ENCODE measurements at places on chromosomes 7 and 10.

DNA sequence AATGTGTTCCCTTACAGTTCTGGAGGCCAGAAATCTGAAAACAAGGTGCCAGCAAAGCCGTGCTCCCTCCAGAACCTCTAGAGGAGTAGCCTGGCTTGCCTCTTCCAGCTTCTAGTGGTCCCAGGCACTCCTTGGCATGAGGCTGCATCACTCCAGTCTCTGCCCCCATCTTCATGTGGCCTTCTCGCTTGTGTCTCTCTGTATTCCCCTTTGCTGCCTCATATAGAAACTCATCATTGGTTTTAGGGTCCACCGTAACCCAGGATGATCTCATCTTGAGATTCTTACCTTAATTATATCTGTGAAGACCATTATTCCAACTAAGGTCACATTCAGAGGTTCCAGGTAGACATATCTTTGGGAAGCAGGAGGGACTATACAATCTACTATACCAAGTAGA is 182.4 kb downstream of the SKIDA1 start:
- DNase-seq, result no peak

DNA sequence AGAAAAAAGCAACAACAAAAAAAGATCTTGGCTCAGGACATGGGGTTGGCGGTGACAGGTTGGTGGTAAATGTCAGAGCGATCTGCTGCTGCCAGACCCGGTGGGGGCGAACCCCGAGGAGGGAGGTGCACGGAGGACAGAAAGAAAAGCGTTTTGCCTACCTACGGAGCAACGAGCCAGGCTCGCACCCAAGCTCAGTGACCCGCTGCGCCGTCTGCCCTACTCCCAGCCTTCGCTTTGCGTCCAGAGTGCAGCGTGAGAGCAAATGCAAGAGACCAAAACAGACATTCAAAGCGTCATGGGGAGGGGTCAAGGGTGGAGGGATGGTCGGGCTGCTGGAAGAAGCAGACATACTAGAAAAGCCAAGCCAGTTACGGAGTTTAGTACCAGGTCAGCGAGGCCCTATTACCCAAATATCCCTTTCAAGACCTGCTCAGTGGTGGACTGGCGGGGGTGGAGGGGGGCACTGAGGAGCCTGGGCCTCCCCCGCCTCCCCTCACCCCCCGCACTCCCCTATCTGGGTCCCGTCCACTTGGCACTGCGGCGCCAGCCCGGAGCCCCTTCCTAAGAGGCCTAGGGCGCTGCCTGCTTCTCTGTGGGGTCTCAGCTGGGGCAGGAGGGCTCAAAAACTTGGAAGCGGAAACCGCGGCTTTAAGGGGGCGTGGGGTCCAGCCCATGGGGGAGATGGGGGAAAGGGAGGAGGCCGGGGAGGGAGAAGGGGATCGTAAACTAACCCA is 66.9 kb downstream of the SLC29A4 start:
- no peak for DNase-seq

GRCh38 chr10:94546049-94546900 is 687 bp downstream of the HELLS start:
- DNase-seq, result peak; percentile 13

- DNase-seq, result peak; percentile 22
Observed at GRCh38 chr10:96377816-96378294, 19.1 kb upstream of the OPALIN start.

DNA sequence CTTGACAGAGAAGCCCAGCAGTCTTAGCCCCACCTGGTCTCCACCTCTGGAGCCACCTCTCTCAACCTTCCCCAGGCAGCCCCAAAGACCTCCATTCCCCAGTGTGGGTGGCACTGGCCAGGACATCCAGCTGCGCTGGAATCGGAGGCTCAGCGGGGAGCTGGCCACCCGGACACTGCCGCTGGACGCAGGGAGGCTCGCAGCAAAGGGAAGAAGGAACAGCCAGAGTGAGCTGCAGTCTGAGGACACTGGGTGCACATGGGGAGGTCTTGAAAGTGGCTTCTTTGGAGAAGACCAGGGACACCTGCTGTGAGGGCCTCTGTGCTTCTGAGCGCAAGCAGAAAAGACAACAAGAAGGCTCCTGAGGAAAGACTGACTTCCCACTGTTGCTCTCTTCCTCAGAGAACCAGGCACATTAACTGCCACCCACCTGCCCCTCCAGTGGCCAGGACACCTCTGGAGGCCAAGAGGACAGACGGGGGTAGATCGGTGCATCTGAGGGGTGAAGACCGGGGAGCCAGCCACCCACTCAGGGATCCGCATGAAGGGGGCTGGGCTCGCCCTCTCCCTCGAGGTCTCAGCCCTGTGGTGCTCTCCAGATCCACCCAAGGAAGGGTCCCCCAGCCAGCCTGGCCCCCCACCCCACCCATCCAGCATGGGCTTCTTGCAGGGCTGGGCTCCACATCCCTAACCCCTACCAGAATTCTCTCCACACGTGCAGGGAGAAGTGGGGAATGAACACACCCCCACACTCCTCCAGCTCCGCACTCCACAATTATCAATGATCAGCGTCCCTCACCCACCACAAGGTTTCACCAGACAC is 1.8 kb downstream of the CAMK2B start:
- DNase-seq, result no peak

GRCh38 chr10:43399320-43400310 is 9.4 kb downstream of the HNRNPF start:
- peak; percentile 53 for DNase-seq

GRCh38 chr10:4080225-4080805 is 295.3 kb upstream of the KLF6 start:
- DNase-seq, result no peak

DNA sequence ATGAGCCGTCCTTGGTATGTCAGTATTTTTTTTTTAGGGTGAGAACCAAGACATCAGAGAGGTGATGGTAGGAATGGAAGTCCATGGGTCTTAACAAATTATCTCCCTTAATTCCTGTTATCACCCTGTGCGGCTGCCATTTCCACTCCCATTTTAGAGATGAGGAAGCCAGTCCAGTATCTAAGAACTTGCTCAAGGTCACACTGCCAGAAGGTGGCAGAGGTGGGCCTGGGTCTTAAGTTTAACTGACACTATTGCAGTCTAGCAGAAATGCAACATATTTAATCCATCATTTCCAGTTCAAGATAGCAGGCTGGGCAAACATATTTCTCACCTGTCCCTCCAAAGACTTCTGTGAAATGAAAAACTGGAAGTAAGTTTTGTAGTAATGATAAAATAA is 108.3 kb downstream of the GLI3 start:
- DNase-seq, result peak; percentile 28

GRCh38 chr7:3915337-3915878 is 614.4 kb downstream of the SDK1 start:
- DNase-seq, result no peak

- DNase-seq, result peak; percentile 30
Observed at GRCh38 chr7:80070391-80070790, 64.2 kb upstream of the GNAI1 start.

DNA sequence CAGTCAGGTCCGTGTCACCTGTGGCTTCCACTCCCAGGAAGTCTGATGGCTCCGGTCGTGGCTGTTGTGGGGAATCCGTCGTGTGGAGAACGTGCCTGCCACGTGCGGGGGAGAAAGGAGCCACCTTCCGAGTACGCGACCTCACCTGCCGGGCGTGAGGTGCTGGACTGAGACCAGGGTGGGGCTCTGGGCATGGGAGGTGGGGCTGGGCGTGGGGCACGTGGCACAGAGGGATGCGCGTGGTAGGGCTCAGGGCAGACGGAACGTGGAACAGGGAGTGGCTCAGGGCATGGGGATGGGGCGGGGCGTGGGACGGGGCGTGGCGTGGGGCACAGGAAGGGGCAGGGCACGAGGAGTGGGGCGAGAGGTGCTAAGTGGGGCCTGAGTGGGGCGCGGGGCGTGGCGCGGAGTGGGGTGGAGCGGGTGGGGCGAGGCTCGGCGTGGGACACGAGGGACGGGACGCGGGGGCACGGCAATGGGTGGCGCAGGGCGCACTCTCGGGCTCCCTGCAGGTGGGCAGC is 64.8 kb downstream of the C10orf143 start:
- DNase-seq, result no peak

DNA sequence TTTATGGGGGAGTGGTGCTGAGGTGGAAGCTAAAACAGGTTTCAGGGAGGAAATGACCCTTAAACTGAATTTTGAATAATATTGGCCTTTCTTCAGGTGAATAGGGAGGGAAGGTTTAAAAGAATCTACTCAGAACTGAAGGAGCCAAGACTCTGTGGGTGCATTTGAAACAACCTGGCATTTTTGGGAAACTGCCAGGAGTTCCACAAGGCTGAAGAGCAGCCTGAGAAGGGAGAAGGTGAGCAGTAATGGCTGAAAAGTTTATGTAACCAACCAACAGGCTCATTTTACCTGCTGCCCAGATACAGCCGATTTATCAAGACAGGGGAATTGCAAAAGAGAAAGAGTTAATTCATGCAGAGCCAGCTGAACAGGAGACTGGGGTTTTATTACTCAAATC is 4.0 kb upstream of the PANK1 start:
- DNase-seq, result no peak

GRCh38 chr10:4501306-4501705 is 324.7 kb upstream of the AKR1E2 start:
- DNase-seq, result no peak

GRCh38 chr10:79111846-79112614 is 43.3 kb downstream of the ZMIZ1 start:
- DNase-seq, result no peak

GRCh38 chr7:47669901-47670384 is 88.0 kb upstream of the TNS3 start:
- DNase-seq, result peak; percentile 79

DNA sequence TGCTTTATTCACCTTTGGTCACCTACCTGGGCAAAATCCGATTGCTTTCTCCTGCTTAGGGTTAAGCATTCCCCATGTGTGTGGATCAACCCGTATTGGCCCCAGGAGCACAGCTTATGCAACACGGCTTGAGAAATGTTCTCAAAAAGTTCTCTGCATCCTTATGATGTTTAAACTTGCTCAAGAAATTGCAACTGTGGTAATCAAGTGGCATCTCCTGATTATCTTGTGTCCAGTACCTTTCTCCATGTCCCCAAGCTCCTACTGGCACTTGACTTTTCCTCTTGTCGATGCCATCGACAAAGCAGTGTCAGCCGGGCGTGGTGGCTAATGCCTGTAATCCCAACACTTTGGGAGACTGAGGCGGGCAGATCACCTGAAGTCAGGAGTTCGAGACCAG is 4.7 kb upstream of the PKD2L1 start:
- DNase-seq, result no peak

GRCh38 chr10:88045656-88046415 is 182.4 kb downstream of the PTEN start:
- no peak for DNase-seq

- no peak for DNase-seq
Observed at GRCh38 chr7:151396328-151396970, 13.4 kb downstream of the WDR86 start.

- no peak for DNase-seq
Observed at GRCh38 chr10:86670290-86670811, 2.0 kb downstream of the LDB3 start.

GRCh38 chr10:70622541-70622940 is 20.0 kb upstream of the PRF1 start:
- no peak for DNase-seq

- DNase-seq, result no peak
Observed at GRCh38 chr10:131708225-131708880, 192.5 kb upstream of the PPP2R2D start.

- DNase-seq, result no peak
Observed at GRCh38 chr7:985915-986741, 3.1 kb downstream of the CYP2W1 start.

DNA sequence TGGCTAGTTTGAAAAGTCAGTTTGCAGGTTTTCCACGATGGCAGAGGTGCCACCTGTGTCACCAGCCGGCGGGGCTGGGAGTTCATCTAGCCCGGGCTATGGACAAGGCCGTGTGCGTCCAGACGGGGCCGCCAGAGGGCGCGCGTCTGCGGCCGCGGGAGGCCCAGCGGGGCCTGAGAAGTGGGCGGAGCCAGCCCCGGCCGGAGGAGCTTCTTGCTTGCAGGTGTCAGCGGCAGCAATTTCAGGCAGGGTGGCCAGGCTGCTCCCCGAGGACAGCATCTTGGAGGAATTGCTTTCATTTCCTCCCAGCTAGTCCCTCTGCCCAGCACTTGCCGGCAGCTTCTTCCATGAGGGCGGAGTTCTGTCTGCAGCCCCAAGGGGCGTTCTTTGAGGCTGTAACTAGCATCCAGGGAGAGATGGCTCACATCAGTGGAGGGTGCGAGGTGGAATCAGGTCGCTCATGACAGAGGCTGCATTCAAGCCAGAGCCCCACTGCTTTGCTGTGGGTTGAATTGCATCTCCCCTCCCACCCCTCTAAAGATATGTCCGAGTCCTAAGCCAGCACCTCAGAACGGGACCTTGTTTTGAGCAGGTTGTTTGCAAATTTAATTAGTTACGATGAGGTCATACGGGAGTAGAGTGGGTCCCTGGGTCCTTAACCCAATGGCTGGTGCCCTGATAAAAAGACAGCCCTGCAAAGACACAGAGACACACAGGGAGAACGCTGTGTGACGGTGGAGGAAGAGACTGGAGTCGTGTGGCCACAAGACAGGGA is 85.9 kb upstream of the MKI67 start:
- DNase-seq, result peak; percentile 53

DNA sequence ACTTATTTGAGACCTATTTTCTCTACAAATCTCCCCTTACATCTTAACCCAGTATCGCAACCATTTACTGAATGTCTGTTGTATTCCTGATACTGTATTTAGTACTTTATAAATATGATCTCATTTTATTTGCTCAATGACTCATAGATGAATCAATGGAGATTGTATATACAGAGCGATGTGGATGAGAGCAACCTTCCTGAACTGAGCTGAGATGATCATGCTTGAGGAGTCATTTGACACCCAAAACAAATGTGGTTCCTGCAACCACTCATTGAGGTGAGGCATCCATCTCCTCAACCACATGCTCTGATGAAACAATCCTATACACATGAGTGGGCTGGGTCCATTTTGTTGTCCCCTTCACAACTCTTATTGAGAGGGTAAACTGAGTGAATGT is 250.0 kb downstream of the CDC14C start:
- DNase-seq, result no peak

GRCh38 chr7:127644484-127644883 is 7.5 kb upstream of the SND1 start:
- no peak for DNase-seq

DNA sequence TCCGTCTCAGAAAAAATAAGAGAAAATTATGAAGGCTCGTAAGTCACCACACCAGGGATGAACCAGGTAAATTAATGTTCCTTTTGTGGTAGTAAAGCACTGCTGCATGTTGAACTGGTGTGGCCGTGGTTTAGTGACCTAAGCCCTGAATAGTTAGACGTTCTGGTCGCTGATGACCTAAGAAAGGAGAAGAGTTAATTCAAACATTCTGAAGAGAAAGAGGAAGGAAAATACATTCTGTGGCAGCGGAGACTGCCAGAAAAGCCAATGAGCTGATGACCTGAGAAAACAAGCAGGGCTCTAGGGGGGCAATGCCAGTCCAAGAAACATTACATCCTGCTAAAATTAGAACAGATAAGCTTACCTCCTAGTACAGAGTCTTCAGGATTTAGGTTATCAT is 17.5 kb downstream of the DNAJC9 start:
- no peak for DNase-seq

- DNase-seq, result no peak
Observed at GRCh38 chr7:75611557-75612178, 119.5 kb downstream of the SPDYE5 start.

Measured in fibroblast of skin of right quadriceps (primary cell).